ENCODE measurements at places on chromosomes 11 and 22.
A peak's percentile ranks its signal among the peaks of the same experiment; 100 is the strongest.

DNA sequence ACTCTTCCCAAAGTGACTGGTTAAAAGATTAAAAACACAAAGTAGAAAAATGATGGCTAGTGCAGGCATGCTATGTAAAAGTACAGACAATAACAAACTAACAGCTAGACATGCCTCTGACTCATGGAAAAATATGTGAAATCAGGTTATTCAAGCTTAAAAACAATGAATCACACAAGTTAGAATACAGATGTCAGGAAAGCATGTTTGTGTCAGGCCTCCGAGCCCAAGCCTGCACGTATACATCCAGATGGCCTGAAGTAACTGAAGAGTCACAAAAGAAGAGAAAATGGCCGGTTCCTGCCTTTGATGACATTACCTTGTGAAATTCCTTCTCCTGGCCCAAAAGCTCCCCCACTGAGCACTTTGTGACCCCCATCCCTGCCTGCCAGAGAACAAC, 110.1 kb downstream of the NOX4 start:
- DNase-seq: peak; percentile 96

DNA sequence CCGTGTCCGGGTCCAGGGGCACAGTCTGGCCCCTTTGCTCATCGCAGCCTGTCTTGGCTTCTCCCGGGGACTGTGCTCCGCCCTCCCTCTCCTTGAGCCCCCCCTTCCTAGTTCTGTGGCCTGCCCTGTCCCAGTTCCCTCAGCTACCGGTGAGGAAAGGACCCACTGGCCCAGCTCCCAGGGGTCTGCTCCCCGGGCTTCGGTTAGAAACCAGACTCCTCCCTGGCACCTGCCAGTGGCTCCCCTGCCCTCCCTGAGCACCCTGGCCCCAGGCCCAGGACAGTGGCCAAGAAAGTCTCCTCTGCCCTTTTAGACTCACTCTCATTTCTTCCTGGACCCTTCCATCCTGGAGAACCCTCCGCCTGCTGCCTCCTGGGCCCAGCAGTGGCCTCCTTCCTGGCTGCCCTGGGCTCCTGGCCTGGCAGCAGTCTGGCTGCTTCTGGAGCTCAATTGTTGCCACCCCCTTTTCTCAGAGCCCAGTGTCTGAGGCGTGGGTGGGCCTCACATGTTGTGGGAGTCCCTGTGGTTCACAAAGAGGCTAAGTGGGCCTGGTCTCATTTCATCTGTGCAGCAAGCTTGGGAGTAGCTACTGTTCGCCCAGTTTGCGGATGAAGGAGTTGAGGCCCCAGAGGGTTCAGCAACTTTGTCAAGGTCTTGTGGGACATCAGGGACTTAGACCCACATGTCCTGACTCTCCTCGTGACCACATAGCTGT, 12.6 kb downstream of the PRDM11 start:
- DNase-seq: no peak

DNA sequence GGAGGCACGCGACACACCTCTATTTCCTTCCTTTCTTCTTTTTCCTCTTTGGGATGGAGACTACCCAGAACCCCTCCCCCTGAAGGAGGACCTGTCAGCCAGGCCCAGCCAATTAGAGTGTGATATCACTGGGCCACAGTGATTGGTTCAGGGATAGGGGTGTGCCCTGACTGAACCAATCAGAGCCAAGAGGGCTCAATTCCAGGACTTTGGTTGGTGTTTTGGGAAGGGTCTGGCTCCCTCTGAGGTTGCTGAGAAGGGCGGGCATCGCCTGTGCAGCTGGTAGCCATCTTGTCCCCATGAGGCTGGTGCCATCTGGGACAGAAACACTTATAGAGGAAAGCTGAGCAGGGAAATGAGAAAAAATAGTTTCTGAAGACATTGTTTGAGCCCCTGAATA, 71.4 kb downstream of the CHST1 start:
- DNase-seq: peak; percentile 9

DNA sequence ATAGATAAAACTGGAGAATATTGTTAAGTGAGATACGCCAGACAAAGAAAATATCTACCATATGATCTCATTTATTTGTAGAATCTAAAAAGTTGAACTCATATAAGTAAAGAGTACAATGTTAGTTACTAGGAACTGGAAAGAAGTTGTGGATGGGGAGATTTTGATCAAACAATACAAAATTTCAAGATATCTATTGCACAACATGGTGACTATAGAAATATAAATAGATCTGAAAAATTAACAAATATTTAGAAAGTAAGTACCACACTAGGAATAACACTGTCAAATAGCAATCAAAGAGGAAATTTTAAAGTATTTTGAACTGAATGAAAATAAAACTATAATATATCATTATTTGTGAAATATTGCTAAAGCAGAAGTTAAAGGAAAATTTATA, 437.2 kb downstream of the AASDHPPT start:
- no peak for DNase-seq

- DNase-seq: no peak
Measured at GRCh38 chr22:38318792-38319773, 1.9 kb upstream of the CSNK1E start.
